H9 (cell line): ENCODE measurements at places on chromosomes 5 and 9. TPM values are rescaled to one million over a fixed set of nuclear protein-coding genes. Genes with fewer than 3 reads are reported as not detected.

- DNase-seq, result no peak
Observed at GRCh38 chr9:121985792-121986494, 107.2 kb downstream of the TTLL11 start.

Gene DNAH5
- total RNA-seq, result 0.50 and 0.55 TPM in 2 replicates

Gene DOLK
- total RNA-seq, result 20.1 and 20.2 TPM in 2 replicates

GRCh38 chr9:84597131-84597530, 72.4 kb upstream of the NTRK2 start:
- DNase-seq, result no peak

- no peak for DNase-seq
Observed at GRCh38 chr9:107919263-107919662, 429.7 kb upstream of the KLF4 start.

DNA sequence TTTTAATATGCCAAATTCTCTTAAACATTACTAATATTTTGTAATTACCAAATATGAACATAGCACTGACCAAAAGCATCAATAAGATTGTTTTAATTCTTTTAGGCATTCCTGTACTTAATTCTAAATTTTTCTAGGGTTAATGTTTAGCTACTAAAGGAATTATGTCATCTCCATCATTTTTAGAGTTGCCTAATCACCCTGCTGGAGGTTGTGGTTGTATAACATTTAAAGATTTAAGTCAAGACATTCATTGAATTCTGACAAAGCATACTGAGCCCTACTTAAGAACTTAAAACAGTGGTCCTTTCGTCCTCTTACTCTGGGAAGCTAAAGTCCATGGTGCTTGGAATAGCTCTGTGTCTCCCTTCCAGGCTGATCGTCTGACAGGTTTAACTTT, 28.1 kb upstream of the DAB2 start:
- DNase-seq, result no peak

DNA sequence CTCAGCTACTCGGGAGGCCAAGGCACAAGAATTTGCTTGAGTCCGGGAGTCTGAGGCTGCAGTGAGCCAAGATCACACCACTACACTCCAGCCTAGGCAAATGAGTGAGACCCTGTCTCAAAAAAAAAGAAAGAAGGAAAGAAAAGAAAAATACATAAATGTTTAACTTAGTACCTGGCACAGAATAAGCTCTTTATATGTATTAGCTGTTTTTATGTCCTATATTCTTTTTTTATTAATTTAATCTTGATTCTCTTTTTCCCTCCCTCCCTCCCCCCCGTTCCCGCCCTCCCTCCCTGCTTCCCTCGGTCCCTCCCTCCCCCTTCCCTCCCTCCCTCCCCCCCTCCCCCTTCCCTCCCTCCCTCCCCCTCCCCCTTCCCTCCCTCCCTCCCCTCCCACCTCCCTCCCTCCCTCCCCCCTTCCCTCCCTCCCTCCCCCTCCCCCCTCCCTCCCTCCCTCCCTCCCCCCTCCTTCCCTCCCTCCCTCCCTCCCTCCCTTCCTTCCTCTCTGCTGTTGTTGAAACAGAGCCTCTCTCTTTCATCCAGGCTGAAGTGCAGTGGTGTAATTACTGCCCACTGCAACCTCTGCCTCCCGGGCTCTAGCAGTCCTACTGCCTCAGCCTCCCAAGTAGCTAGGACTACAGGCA, 135.8 kb upstream of the GRHPR start:
- no peak for DNase-seq

Gene CXCL14
- 1.1 TPM in 2 replicates for total RNA-seq

DNA sequence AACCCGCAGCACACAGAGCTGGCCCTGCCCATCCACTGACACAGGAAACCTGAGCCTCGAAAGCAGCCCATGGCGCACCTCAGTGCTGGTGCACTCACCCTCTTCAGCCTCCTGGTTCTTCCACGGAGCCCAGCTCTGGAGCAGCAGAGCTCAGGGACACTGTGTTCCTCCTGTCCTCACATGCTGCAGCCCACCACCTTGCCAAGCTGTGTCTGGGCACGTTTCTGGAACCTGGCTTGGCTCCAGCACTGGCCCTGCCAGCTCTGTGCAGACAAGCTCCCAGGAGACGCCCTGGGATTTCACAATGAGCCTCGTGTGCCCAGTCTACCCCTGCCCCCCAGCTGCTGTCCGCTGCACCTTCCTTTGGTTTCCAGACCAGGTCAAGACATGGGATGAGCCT, 119.5 kb downstream of the SYK start:
- no peak for DNase-seq

Gene HTR4
- total RNA-seq, result not detected in 2 replicates

Gene TRIM7
- not detected in 2 replicates for total RNA-seq

Gene SYK
- total RNA-seq, result 7.9 and 8.0 TPM in 2 replicates

DNA sequence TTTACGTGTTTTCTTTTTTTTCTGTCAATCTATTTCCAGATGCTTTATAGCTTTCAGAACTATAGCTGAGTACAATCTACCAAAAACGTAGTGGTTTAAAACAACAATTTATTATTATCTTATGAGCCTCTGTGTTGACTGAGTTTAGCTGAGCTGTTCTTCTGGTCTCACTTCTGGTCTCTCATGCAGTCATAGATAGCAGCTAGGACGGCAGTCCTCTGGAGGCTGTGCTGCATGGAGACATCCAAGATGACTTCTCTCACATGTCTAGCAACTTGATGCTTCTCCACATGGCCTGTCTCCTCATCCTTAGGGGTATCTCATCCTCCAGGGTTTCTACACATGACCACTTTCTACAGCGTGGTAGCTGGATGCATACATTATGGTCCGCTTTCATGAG, 22.0 kb upstream of the RAD23B start:
- DNase-seq, result no peak

- no peak for DNase-seq
Observed at GRCh38 chr9:23621188-23621587, 204.9 kb downstream of the ELAVL2 start.

DNA sequence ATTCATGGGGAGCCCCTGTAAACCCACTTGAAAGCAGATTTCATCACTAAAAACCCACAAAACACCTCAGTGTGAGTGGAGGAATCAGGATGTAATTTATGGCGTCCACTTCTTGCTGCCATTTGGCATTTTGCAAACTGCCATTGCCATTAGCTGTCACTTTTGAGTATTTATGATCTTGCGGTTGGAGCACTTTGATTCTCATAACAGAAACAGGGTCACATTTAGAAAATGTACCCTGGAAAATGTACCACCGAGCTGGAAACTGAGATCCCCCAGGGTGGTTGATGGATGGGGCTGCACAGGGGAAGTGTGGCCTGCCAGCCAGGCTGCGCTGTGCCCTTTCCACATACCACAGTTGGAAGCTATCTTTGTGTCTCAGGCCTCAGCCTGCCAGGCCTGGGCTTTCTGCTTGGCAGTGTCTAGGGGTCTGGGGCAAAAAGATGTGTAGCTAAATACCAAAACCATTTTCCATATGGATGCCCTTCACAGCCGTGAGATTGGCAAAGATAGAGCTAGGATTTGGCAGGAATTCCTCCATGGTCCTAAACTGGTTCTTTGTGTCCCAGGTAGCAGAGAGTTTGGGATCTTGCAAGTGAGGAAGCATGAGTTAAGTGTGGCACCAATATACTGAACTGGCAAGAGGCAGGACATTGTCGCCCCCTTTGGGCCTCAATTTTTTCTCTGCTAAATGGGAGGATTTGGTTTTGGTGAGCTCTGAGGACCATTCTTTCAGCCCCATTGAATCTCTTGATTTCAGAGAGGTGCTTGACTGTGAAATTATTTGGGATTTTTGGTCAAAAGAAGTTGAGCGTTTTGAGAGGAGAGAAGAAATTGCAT, 46.2 kb downstream of the GALNT10 start:
- DNase-seq, result no peak

GRCh38 chr5:167870055-167870454, 421.4 kb upstream of the WWC1 start:
- no peak for DNase-seq

Gene PCDHGA12
- total RNA-seq, result 1.3 and 1.4 TPM in 2 replicates

Gene PRUNE2
- 9.7 and 12.1 TPM in 2 replicates for total RNA-seq

Gene FBP2
- total RNA-seq, result not detected in 2 replicates

- peak; percentile 33 for DNase-seq
Observed at GRCh38 chr5:56918054-56918453, 8.7 kb downstream of the SETD9 start.

Gene AFF4
- total RNA-seq, result 68.1 and 73.2 TPM in 2 replicates

- DNase-seq, result no peak
Observed at GRCh38 chr5:177405805-177406204, 3.6 kb downstream of the F12 start.

Gene SPATA31A5
- total RNA-seq, result 0.28 and 0.46 TPM in 2 replicates

GRCh38 chr9:93587651-93588347, 11.4 kb downstream of the PHF2 start:
- DNase-seq, result peak; percentile 41

Gene EQTN
- not detected in 2 replicates for total RNA-seq

DNA sequence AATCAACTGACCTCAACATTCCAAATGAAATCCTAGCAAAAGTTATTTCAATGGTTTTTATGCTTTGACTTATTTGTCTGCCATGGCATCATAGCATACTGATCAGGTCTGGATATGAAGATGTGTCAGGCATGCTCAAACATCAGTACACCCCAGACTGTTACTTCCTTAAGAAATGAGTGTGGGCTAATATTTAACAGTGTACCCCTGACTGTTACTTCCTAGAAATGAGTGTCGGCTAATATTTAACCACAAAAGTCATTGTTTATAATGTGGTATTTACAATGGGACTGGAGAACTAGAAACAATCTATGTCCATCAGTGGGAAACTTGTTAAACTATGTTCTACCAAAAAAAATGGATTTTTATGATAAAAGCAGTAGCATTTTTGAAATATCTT, 38.1 kb upstream of the HNRNPA0 start:
- DNase-seq, result no peak

- DNase-seq, result no peak
Observed at GRCh38 chr9:81575956-81576355, 113.4 kb downstream of the TLE1 start.

DNA sequence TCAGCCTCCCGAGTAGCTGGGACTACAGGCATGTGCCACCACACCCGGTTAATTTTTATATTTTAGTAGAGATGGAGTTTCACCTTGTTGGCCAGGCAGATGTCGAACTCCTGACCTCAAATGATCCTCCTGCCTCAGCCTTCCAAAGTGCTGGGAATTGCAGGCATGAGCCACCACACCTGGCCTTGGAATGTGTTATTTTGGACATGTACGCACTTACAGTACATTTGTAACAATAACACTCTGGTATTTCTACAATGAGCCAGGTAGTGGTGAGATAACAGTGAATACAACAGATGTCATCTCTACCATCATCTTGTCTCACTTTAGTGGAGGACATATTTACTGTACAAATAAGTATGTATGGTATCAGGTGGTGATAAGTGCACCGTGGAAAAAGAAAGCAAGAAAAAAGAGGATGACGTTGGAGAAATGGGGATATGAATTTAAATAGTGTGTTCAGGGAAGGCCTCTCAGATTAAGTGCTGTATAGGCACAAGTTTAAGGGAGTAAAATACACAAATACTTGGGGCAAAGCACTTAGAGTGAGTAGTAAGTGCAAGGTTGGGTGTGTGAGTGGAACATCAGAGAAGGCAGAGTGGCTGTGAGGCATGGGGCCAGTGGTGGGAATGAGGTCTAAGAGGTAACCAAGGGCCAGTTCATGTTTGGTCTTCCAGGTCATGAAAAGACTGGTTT, 100.1 kb downstream of the CDC42SE2 start:
- DNase-seq, result no peak

DNA sequence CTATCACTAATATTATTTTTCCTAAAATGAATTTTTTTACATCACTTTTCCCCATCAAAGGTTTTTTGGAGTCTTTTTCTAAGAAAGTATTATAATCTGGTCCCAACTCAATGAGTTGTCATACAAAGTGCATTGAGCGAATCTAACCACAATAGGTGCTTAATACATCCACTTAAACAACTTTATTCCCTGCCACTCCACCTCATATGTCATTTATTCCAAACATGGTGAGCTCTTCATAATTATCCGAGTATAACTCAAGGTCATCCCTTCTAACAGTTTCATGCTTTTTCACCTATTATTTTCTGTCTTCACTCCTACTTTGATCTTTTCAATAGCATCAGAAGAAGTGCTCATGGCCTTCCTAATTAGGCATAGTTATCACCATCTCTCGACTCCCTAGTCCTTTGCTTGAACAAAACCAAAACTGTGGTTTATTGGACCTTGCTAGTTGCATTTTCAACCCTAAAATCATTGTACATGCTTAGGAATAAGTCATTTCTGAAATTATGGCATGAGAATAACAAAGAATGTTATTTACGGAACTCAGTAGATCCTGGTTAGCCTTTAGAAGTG, 754.7 kb upstream of the CTNND2 start:
- DNase-seq, result no peak

GRCh38 chr9:88833946-88834345, 157.3 kb upstream of the S1PR3 start:
- no peak for DNase-seq

Gene FAM221B
- total RNA-seq, result not detected in 2 replicates

- peak; percentile 55 for DNase-seq
Observed at GRCh38 chr9:2809692-2810419, 34.0 kb downstream of the PUM3 start.
